ENCODE measurements at places on chromosomes 7 and 10. TPM values are rescaled to one million over a fixed set of nuclear protein-coding genes. Genes with fewer than 3 reads are reported as not detected.

DNA sequence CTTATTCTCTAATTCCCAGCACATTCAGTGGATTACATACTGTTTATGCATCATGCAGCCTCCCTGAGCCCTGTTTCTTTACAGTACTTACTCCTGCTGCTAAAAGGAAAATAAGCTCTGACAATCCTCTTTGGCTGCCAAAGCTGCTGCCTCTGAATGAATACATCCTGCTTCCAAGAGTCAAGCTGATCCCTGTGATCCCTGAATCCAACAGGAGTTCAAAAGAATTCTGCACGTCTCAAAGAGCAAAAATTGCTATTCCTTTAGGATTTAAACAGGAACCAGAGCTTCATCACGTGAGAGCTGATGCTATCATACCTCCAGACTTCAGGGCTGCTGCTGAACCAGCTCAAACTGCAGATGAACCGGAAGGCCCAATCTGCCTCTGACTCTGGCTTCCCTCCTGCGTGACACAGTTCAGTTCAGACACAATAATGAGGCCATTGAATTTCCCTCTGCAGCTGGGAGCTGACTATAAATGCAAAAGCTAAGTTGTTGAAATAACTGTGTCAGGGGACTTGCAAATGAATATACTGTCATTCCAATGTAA, 851.0 kb upstream of the PHF14 start:
- DNase-seq = no peak

ECHDC3 gene
- total RNA-seq = 4.0 TPM

DNA sequence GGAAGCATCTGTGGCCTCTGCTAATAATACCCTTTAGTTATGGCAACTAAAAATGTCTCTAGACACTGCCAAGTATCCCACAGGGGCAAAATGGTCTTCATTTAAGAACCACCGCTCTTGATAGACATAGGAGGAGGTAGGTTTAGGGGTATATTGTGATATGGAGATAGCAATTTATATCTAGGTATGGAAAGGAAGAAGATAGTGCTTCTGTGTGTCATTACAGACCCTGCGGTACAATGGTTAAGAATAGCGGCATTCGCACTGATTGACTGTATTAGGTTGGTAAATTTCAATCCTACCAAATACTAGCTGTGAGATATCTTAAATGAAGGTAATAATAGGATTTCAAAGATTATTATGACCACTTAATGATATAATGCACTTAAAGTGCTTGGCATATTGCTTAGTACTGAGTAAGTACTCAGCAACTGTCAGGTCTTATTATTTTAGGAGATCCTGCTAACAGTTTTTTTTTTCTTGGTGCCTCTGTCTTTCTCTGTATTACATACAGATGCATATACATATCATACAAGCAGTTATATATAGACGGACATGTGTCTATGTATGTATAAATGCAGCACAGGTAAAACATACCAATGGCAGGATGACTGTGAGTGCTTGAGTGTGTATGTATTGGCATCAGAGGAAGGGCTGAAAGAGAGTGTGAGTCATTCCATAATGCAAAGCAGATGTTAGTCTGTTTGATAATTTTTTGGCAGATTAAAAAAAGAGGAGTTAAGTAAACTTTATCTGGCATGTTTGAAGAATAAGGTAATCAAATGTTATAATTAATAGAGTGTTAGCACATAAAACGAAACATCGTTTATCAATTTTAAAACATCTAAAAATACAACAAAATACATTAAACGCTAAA, 50.0 kb upstream of the ITGB8 start:
- no peak for DNase-seq

DNA sequence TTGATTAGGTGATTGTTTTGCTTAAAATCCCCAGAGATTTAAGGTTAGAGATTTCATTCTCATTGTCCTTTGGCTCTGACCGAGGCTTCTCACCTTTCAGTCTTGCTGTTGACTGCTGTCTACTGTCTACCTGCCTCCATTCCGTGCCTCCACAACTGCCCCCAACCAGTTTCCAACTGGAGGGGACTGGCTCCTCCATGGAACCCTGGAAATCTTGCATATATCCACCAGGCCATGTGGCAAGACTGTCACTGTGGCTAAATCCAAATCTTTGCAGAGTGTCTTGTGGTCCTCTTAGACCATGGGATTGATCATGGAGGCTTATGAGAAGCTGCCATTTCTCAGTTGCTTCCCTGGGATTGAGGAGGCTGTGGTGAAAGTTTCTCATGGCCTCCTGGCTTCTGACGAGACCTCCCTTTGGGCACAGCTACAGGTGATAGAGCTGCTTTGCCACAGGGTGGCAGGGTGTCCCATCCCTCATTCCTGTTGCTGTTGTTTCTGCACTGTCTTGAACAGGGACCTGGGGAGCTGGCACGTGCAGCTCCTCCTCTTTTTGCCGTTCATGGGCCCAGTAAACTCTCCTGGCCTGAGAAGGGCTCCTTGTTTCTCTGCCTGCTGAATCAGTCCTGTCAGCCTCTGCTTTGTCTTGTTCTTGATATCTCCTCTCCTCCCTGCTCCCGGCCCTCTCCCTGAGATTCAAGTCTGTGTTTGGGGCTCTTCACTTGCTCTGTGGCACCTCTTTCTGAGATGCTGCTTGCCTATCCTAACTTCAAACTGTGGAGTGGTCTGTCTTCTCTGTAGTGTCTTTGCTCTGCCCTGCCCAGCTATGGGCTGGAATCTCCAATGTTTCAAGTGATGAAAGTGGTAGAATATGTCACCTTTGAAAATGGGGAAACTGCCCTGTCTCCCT, 63.6 kb upstream of the IGFBP3 start:
- DNase-seq = no peak

FXYD4 gene
- total RNA-seq = 3.1 TPM

DNA sequence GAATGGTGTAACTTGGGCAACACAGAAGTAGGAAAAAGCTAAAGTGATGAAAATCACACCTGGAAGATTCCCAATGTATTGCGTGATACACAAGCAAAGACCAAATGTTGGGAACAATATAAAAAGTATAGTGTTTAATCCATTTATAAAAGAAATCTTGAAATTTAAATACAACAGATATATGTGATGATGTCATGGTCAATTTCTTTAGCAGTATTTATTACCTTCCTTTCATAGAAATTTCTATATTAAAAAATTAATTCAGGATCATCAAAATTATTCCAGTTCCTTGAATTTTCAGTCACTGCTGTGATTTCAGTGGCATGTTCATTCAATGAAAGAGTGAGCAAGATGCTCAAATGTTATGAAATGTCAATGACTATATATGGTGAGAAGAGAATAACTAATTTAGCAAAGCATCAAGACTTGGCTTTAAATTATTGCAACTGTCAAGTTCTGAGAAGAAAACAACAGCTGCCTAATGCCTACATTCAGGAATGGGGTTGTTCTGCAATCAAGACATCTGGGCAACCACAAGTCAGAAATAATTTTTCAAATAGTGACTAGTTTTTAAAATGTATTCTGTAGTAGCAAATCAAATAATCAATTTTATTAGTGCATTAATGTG, 308.8 kb downstream of the SEMA3D start:
- DNase-seq = no peak

ANLN gene
- 68.3 TPM for total RNA-seq

DNA sequence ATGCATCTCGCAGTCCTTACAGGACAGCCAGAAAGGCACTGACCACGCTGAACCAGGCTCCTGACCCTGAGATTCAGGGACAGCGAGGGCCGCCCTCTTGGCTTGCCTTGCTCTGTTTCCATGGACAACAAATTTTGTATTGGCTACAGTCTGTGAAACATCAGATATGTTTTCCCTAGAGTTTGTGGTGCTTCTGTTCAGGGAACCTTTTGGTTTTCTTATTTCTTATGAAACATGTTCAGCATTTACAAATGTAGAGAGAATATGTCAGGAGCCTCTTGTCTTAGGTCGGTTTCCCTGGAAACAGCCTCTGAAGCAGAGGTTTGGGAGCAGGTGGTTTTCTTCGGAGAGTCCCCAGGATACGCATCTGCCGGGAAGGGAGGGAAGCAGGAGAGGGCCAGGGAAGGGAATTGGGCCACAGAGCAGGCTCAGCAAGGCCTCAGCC, 260.1 kb downstream of the CCDC3 start:
- no peak for DNase-seq

DNA sequence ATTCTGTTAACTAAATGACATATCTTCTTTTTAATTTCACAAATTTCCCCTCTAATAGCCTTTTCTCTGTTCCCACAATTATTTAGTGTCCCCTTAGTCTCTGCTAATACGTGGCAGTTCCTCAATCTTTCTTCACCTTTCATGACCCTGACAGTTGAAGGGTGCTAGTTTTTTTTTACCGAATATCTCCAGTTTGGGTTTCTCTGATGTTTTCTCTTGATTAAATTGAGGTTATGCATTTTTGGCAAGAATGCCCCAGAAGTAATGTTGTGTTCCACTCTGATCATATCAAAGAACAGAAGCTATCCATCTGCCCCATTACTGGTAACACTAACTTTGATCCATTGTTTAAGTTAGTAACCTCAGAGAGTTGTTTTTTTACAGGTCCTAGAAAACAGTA, 133.6 kb upstream of the ASAH2 start:
- DNase-seq = no peak

Data from type B pancreatic cell (in vitro differentiated cells).